ENCODE measurements at places on chromosomes 12 and 14.

DNA sequence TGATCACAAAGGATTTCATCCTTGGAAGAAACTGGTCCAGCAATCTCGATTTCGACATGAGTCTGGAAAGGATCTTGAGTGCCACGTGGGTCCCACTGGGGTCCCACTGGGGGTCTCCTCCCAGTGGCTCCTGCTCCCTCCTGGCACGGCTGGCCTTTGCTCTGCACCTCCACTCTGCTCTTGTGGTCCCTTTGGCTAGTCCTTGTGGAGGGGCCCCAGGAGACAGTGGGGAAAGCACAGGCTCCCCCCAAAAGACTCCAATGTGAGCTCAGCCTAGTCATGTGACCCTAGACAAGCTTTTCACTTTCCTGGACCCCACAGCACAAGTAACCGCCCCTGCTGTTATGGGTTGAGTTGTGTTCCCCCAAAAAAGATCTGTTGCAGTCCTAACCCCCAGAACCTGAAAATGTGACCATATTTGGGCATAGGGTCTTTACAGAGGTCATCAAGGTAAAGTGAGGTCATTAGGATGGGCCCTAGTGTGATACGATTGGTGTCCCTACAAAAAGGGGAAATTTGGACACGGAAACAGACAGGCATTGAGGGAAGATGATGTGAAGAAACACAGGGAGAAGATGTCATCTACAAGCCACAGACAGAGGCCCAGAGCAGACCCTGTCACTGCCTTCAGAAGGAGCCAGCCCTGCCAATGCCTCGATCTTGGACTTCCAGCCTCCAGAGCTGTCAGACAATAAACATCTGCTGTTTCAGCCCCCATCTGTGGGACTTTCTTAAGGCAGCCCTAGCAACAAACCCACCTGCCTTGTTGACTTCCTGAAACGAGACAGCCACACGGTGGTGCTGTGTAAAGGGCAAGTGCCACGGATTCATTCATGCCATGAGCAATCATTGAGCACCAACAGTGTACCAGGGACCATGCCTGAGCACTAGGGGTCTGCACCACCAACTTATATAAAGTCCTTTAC lies 23.8 kb upstream of the PPP2R5C start:
- DNase-seq: no peak

DNA sequence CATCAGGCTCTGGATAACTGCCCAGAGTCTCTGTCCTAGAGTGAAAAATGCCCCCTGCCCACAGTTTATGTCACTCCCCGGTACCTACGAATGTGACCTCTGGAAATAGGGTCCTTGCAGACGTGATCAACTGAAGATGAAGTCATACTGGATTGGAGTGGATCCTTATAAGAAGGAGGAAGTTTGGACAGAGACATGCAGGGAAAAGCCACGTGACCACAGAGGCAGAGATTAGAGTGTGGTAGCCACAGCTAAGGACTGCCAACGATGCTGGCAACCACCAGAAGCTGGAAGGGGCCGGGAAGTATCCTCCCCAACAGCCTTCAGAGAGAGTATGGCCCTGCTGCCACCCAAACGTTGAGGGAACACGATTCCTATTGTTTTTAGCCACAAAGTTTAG lies 101.2 kb upstream of the NCOR2 start:
- DNase-seq: no peak

DNA sequence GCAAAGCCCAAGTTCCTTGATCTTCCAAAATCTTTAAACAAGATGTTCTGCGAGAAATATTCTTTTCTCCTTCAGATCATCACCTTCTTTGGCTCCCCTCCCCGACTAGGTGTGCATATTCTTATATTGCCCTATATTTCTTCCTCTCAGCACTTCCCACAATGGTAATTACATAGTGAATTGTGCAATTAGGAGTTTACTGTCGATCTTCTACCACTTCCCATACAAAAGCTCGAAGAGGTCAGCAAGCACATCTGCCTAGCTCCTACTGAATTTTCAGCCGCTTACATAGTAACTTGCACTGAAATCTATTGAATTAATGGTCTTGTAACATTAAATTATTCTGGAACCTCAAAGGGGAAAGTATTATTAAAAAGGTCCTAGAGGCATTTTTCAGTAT lies 16.7 kb downstream of the OSBPL8 start:
- no peak for DNase-seq

DNA sequence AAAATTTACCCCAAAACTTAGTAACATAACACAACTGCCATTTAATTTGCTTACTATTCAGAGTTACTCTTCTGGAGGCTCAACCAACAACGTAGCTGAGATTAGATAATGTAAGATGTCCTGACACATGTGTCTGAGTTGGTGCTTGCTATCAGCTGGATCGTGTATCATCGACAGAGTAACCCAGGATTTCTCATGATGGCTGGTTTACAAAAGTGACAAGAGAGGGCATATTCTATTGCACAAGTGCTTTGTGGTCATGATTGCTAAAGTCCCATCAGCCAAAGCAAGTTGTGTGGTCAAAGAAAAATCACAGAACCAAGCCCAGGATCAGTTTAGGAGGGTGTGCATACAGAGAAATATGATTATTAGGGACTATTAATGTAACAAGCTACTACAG lies 73.4 kb downstream of the CAPZA3 start:
- no peak for DNase-seq

DNA sequence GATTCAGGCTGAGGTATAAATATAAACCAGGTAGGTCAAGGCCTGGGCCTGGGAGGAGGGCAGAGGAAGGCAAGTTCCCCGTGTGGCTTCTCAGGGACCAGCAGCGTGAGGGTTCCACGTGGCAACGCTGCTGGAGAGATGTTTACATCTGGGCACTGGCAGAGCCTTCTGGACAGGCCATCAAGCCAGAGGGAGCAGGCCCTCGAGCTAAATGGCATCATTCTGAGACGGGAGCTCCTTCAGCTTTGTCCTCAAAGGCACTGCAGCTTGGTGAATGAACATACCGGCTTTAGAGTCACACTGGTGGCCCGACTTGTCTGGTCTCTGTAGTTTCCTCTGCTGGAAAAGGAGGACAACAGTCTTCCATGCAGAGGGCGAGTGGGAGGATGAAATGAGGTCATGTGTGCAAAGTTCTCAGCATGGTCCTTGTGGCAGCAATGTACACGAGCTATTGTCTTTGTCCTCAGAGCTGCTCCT lies 231.3 kb downstream of the ZFP36L1 start:
- no peak for DNase-seq

DNA sequence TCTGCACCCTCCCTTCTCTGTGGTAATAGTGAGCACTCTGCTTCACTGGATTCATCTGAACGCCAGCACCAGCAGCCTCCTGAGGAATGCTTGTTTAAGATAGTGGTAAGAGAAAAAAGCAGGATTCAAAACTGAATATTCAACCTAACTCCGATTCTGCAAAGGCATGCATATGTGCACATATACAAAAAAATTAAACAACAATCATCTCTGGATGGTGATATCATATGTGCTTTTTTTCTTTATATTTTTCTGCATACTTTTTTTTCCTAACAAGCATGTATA lies 9.8 kb downstream of the TMEM229B start:
- no peak for DNase-seq
